ENCODE measurements at places on chromosomes 3 and 15.
A peak's percentile ranks its signal among the peaks of the same experiment; 100 is the strongest.

DNA sequence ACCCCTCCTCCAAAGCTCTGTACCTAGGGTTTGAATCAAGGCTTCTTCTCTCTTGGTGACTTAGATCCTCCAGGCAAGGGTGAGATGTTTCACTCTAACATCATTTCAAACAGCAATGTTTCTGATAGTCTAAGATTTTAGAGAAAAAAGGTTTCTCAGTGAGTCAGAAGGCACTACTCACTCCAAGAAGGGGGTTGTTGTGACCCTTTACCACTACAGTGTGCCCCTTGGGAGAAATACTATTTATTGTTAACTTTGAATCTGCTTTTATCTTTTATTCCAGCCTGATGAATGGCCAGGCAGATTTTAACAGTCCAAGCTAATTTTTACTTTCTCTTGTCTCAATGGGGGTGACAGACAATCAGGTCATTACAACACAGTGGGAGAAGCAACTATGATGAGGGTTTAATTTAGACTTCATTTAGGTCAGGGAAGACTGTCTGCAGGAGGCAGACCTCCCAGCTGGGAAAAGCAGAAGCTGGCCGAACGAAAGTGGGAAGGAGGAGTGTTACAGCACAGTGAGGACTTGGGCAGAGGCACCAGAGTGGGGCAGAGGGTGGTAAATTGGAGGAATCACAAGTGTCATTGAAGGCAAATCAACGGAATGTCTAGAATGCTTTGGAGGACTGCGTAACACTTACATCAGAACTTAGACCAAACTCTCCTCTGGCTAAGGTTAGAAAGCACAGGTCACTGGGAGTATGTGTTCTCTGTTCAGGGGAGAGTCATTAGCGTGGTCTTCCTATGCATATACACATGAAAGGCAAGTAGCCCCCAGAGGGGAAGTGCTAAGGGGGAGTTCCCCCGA is 21.2 kb downstream of the ZNF860 start:
- no peaks in the 10 kb centered on the region for H3K4me1 ChIP-seq
- no peak for DNase-seq
- no peaks in the 10 kb centered on the region for H3K36me3 ChIP-seq
- no peak overlapping the region for H3K27ac ChIP-seq
- no peak overlapping the region for H3K4me3 ChIP-seq
- H3K27me3 ChIP-seq = no peaks in the 10 kb centered on the region

- H3K27me3 ChIP-seq = no peaks in the 10 kb centered on the region
- H3K4me3 ChIP-seq = no peak overlapping the region
- H3K27ac ChIP-seq = no peak overlapping the region
Measured at GRCh38 chr3:29311795-29312194, 30.9 kb downstream of the RBMS3 start.

GRCh38 chr3:179673523-179673922 is 20.7 kb downstream of the USP13 start:
- H3K36me3 ChIP-seq = no peaks in the 10 kb centered on the region
- peaks cover 8% of the 10 kb centered on the region for H3K4me1 ChIP-seq
- H3K4me3 ChIP-seq = no peak overlapping the region
- DNase-seq = no peak
- H3K27me3 ChIP-seq = no peaks in the 10 kb centered on the region

DNA sequence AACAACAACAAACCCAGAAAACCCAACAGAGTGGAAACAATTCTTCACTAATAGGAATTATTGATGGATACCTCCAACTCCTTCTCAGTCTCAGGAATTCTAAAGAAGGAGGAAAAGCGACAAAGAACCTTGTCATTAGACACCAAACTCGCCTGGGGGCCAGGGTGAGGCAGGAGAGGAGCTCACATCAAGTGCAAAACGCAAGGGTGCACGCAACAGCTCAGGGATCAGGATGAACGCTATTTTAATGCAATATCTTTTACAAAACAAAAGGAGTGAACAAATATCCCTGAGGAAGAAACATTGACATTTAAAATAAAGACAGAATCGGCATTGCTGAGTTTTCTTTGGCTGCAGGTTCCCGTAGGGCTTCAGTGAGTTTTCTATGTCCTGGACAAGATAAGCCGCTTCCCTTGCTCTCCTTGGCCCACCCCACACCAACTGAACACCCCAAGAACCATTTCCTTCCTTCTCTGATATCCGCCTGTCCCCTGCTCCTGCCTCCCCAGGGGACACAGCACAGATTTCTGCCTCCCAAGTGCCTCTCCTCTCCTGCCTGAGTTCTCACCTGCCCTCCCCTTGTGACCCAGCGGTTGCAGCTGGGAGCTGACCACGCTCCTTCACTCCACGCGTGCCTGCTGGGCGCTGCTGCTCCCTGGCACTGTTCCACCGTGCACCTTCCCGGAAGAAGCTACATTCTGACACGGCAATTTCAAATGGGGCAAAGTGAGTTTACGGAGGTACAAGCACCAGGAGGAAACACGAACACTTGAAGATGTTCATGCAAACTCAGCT is 63.0 kb downstream of the ATP10A start:
- no peaks in the 10 kb centered on the region for H3K36me3 ChIP-seq
- H3K4me1 ChIP-seq = no peaks in the 10 kb centered on the region
- no peak overlapping the region for H3K27ac ChIP-seq
- no peak for DNase-seq
- no peaks in the 10 kb centered on the region for H3K27me3 ChIP-seq

DNA sequence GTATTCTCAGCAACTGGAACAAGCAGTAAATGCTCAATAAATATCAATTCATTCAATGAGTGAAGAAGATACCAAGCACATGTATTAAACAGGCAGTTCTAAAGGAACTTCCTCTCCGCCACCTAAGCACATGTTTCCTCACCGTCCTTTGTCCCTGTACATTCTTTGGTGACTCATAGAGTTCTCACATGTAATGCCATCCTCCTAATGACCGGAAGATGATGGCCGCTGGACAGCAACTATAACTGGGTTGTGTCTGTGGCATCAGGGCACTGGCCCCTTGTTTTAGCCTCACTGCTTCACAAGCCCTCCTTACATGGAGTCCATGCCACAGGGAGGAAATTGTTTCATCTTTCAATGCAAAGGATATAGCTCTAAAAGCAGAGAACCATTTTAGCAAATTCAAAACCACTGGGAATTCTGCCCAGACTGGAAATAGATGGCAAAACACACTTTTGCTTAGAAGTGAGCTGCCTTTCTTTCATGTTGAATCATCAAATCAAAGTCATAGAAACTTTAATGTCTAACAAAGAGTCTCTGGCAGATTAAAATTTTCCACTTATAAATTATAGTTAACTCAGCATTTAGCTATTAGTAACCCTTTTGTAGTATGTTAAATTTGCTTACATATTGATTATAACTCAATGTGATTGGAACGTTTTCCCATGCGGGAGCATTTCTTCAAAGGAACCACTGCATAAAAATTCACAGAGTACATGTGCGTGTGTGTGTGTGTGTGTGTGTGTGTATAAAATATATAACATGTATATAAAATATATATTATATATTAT is 74.1 kb downstream of the GAP43 start:
- H3K4me3 ChIP-seq = no peak overlapping the region
- H3K27me3 ChIP-seq = no peaks in the 10 kb centered on the region
- no peak overlapping the region for H3K27ac ChIP-seq
- peaks cover 8% of the 10 kb centered on the region for H3K4me1 ChIP-seq
- DNase-seq = no peak

GRCh38 chr3:117515309-117515708 is 805.7 kb downstream of the TUSC7 start:
- H3K36me3 ChIP-seq = no peaks in the 10 kb centered on the region
- H3K4me1 ChIP-seq = no peaks in the 10 kb centered on the region
- peaks cover 5% of the 10 kb centered on the region for H3K27me3 ChIP-seq
- DNase-seq = no peak
- no peak overlapping the region for H3K4me3 ChIP-seq
- no peak overlapping the region for H3K27ac ChIP-seq

DNA sequence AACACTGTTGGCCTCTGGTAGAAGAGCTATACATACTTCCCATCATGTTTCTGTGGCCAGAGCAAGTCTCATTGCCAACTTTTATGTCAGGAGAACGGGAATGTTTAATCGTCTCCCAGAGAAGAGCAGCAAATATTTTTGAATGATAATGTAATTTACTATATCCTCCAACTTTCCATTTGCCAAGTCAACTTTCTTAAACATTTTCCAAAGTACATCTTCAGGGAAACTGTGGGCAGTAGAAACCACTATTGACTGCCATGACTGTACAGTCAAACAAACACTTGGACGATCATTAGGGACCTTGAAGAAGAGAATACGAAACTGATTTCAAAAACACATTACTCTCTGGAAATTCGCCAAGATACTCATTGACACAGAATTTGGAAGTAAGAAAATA is 201.5 kb downstream of the GABRB3 start:
- no peaks in the 10 kb centered on the region for H3K36me3 ChIP-seq
- no peak overlapping the region for H3K27ac ChIP-seq
- H3K4me1 ChIP-seq = no peaks in the 10 kb centered on the region
- no peak for DNase-seq

DNA sequence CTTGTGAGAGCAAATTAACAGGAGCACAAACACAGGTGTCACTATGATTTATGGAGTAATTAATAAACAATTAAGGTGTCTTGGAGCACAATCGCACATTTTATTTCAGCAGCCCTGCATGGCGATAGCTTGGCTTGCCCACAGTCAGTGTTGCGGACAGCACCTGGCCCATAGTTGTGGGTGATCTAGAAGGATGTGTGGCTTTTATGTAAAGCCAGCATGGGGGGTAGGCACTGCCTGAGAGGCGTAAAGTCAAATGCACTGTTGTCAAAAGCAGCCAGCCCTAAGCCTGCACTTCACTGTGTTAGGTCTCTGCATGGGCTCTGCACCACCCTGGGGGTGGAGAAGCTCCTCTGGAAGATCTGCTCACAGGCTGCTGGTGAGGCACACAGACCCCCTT is 177.4 kb upstream of the PPP2R3A start:
- H3K27ac ChIP-seq = no peak overlapping the region
- H3K36me3 ChIP-seq = no peaks in the 10 kb centered on the region
- no peak for DNase-seq
- no peaks in the 10 kb centered on the region for H3K27me3 ChIP-seq
- H3K4me1 ChIP-seq = no peaks in the 10 kb centered on the region

GRCh38 chr15:100208921-100209603 is 132.7 kb downstream of the ADAMTS17 start:
- no peaks in the 10 kb centered on the region for H3K27me3 ChIP-seq
- no peak overlapping the region for H3K4me3 ChIP-seq
- no peaks in the 10 kb centered on the region for H3K36me3 ChIP-seq
- H3K4me1 ChIP-seq = no peaks in the 10 kb centered on the region
- DNase-seq = peak; percentile 54

DNA sequence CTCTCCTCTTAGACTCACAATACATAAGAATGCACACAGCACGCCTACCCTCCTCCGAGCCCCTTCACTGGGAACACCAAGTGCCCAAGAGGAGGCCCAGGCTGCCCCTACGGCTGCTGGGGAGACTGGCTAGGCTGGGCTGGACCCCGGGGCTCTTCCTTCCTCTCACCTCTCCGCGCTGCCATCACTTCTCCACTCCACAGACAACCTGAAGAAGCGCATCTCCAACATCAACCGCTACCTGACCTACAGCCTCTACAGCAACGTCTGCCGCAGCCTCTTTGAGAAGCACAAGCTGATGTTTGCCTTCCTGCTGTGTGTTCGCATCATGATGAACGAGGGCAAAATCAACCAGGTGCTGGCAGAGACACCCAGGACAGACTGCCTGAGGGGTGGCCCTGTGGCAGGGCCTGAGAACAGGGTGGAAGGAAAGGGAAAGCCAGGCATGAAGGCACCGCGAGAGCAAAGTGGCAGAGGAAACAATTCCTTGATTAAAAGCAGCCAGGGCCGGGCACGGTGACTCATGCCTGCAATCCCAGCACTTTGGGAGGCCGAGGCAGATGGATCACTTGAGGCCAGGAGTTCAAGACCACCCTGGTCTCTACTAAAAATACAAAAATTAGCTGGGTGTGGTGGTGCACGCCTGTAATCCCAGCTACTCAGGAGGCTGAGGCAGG is 51.6 kb downstream of the SEMA3G start:
- H3K36me3 ChIP-seq = no peaks in the 10 kb centered on the region
- no peak overlapping the region for H3K4me3 ChIP-seq
- peak; percentile 34 for DNase-seq
- H3K4me1 ChIP-seq = no peaks in the 10 kb centered on the region

GRCh38 chr15:26767169-26767670 is 5.6 kb downstream of the GABRB3 start:
- H3K27me3 ChIP-seq = peaks cover 38% of the 10 kb centered on the region
- H3K36me3 ChIP-seq = no peaks in the 10 kb centered on the region
- H3K4me1 ChIP-seq = no peaks in the 10 kb centered on the region
- H3K4me3 ChIP-seq = no peak overlapping the region
- H3K27ac ChIP-seq = no peak overlapping the region
- no peak for DNase-seq

DNA sequence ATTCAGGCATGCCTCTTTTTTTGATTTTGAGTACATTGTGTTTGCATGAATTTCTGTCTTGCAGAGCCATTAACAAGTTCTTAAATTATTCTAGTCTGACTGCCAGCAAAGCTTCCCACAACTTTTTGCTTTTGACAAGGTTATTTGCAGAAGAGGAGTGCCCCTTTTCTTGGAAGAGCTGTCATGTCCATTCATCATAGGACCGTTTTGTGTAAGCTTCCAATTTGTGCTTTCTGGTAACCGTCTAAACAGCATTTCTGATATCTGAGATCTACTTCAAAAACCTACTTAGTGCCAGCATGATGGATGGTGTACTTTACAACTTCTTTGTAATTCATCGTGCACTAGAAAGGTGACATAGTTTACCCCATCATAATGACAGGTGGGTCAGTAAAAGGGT is 379.7 kb downstream of the NAALADL2 start:
- DNase-seq = no peak
- H3K27me3 ChIP-seq = no peaks in the 10 kb centered on the region
- no peaks in the 10 kb centered on the region for H3K4me1 ChIP-seq
- H3K4me3 ChIP-seq = no peak overlapping the region

GRCh38 chr3:193771653-193772421 is 178.8 kb downstream of the OPA1 start:
- no peak overlapping the region for H3K27ac ChIP-seq
- no peak for DNase-seq
- H3K27me3 ChIP-seq = no peaks in the 10 kb centered on the region
- no peak overlapping the region for H3K4me3 ChIP-seq
- H3K4me1 ChIP-seq = no peaks in the 10 kb centered on the region

GRCh38 chr3:99324636-99325203 is 313.7 kb upstream of the COL8A1 start:
- H3K4me3 ChIP-seq = no peak overlapping the region
- H3K36me3 ChIP-seq = no peaks in the 10 kb centered on the region
- H3K27me3 ChIP-seq = no peaks in the 10 kb centered on the region
- H3K4me1 ChIP-seq = peaks cover 9% of the 10 kb centered on the region
- no peak overlapping the region for H3K27ac ChIP-seq
- DNase-seq = no peak

DNA sequence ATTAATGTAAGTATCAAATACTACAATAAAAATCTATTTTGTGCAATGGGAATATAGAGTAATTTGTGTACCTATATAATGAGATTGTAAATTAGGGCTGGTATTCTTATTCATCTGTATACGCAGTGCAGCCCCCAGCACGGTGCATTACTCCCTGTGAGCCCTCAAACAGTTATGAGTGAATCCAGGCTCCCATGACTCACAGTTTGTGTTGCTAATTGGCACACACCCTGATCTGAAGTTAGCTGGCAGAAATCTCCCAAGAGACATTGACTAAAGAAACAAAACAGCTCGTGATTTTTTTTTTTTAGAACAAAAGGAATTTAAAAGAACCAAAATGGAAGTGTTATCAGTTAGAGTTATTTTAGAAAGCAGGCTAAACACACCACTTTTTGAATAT is 15.7 kb downstream of the GK5 start:
- H3K36me3 ChIP-seq = peaks cover 51% of the 10 kb centered on the region
- H3K4me1 ChIP-seq = no peaks in the 10 kb centered on the region
- H3K4me3 ChIP-seq = no peak overlapping the region
- H3K27ac ChIP-seq = no peak overlapping the region

- H3K27me3 ChIP-seq = no peaks in the 10 kb centered on the region
- peaks cover 23% of the 10 kb centered on the region for H3K36me3 ChIP-seq
- peak within 1 kb of the TSS; percentile 97 for H3K4me3 ChIP-seq
- DNase-seq = peak; percentile 89
- H3K27ac ChIP-seq = peak within 1 kb of the TSS; percentile 19
Measured at GRCh38 chr15:72783640-72784455, at the start of gene ADPGK. ADPGK (minus strand) TSS chr15:72783758; CDS start chr15:72783691, 67 bp downstream.

All from RWPE2 (cell line).